ENCODE measurements at places on chromosomes 1 and 21.

GRCh38 chr1:235588156-235588555, 61.4 kb downstream of the GNG4 start:
- ATAC-seq = no peak

GRCh38 chr1:83097715-83098114, 901.2 kb downstream of the TTLL7 start:
- ATAC-seq = no peak

DNA sequence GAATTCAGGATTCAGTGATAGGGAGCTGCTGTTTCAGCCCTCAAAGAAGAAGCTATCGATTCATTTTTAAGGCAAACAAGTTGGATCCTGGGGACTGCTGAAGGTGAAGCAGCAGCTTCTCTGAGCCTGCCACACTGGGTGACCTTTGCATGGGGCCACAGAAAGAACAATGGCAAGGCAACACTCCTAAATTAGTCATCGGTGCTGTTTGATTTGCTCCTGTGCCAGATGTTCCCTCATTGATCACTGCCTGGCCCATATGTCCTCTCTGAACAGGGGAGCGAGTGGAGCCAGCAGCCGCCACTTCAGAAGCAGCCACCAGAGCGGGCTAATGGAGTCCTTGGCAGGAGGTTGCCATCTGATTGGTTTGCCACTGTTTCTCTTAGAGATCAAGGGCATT, 391.5 kb downstream of the NTNG1 start:
- no peak for ATAC-seq

DNA sequence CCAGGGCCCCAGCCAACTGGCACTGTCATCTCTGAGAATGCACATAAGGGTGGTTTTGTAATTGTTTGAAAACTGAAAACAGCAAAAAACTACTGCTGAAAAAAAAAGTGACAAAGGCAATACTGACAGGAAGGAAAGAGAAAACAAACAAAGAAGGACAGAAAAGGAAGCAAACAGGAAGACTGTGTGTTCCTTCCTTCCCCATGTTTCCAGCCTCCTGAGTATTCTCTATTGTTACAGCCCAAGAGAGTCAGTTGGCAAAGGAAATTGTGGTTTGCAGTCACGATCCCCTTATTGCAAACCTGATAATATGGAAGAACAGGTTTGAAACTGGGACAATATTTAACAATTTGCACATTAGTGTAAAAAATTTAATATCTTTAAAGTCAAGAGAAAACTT, 1177.6 kb downstream of the PLA2G4A start:
- ATAC-seq = no peak

DNA sequence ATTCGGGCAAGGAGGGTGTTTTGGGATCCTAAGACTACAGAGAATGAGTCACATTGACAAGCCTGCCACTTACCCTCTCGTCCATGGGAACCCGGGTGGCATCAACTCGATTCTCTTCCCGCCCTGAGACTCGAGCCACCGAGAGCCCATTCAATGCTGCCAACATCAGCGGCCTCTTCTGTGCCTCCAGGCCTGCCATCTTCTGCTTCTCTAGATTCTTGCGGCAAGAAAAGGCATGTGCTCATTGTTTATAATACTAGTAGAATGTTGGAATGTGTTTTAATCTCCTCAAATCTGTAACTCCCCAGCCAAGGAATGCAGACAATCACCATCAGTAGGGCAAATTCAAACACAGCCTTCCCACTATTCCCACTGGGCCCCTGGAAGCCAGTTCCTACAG, 96.9 kb downstream of the SMYD2 start:
- ATAC-seq = peak; percentile 71

DNA sequence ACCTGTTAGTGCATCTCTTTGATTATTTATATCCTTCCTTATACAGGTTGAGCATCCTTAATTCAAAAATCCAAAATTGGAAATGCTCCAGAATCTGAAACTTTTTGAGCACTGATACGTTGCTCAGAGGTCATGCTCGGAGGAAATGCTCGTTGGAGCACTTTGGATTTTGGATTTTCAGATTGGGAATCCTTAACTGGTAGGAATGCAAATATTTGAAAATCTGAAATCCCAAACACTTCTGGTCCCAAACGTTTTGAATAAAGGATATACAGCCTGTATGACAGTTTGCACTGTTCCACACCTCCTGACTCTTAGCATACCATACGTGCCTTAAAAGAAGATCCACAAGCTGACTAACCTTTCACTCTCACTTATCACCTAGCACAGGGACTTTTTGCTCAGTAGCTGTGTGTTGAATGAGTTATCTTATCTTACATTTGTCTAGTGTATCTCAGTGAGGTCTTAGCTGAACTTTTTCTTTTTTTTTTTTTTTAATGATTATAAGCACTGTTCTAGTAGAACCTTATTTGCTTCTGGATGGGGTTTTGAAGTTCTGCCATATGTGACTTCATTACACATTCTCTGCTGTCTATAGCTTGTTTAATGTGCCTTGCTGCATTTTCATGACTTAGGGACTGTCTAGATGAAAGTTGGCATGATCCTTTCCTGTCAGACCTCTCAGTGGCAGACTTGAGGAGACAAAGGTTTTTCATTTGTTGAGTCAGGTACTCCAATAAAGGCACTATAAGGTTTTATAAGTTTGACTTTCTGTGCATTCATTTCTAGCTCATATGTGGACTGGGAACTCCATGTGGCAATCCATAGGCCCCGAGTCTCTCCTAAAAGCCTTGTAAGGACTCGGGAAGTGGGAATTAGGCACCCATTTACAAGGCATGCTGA, 21.6 kb downstream of the PTGFRN start:
- ATAC-seq = no peak

- no peak for ATAC-seq
These were observed 39.5 kb downstream of the COQ8A start for GRCh38 chr1:226979517-226980121.

DNA sequence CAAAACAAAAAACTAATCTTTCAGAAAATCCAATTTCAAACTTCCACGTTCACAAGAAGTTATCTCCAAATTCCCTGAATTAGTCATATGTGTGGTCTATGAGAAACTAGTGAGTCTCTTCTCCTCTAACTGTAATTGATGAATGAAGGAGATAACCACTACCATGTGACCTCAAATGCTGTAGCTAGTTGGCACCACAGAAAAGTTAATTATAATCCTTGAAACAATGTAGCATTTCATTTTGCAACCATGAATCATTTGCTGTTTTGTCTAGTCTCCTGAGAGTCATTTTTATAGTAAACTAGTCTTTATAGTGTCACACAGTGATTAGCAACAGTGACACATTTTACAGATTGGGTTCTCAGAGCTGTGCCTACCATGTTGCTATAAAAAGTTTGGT, 287.5 kb downstream of the LRRIQ3 start:
- ATAC-seq = no peak

GRCh38 chr1:157113631-157114030, 14.0 kb upstream of the ETV3L start:
- no peak for ATAC-seq

DNA sequence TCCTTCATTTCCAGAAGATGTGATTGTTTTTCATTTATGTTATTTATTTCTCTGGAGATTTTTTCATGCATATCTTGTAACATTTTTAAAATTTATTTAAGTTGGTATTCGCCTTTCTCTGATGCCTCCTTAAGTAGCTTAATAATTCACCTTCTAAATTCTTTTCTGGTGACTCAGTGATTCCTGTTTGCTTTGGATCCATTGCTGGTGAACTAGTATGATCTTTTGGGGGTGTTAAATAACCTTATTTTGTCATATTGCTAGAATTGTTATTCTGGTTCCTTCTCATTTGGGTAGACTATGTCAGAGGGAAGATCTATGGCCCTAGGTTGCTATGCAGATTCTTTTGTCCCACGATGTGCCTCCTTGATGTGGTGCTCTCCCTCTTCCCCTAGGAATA, 1347.2 kb upstream of the B3GALT2 start:
- ATAC-seq = no peak

DNA sequence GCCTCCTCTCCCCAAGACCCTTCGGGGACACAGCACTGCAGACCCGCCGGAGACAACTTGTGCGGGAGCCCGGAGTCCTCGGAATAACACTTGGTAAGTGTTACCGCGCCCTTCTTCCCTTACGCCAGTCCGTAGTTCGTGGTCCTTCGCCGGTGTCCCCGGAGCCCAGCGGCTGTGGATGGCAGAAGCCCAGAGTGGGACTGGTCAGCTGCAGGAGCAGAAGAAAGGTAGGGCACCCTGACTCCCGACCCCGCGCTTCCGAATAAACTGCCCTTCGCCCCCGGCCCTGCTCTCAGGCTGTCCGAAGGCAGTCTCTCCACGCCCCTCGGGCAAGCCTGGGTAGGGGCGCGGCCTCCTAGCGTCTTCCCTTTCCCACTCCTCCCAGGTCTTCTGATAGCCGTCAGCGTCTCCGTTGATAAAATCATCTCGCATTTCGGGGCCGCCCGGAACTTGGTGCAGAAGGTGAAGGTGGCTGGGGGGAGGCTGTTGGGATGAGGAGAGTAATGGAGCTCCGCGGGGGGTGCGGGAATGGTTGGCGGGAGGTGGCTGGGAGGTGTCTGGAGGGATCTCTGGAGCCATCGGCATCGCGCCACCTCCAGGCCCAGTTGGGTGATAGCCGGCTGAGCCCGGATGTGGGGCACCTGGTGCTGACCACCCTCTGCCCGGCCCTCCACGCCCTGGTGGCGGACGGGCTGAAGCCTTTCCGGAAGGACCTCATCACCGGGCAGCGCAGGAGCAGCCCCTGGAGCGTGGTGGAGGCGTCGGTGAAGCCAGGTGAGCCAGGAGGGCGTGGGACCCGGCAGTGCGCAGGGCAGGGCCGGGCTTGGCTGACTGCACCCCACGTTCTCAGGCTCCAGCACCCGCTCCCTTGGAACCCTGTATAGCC, 4.3 kb downstream of the RUSC1 start:
- peak; percentile 19 for ATAC-seq

DNA sequence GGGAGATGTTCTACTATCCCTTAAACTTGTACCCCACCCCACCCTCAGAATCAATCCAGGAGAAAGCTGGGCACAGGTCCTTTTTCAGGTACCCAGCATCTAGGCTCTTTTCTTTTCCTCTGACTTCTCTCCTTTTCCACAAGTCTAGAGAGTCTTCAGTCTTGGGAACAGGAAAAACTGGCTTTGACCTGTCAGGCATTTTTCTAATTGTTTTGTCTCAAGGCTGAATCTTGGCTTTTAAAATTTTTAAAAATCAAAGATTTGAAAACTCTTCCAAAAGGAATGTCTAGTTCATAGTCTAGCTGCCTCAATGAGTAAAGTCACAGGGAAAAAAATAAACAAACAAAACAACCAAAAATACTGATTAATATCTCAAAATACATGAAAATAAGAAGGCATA, 161.5 kb downstream of the HFM1 start:
- ATAC-seq = no peak

DNA sequence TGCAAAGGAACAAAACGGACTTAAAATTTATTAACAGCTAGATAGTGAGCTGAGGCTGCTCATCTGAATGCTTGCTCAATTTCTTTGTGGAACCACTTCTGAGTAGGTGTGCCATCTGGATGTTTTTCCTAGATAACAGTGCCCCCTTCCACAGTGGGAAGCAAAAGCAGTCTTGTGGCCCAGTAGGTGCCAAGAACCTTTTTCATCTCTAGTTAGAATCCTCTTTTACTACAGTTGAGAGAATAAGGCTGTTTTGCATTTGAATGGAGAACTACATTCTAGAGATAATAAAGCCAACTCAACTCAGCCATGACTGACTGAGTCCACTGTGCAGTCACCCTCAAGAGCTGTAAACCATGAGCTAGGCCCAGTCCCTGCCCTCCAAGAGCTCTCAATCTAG, 13.3 kb downstream of the F3 start:
- no peak for ATAC-seq

- no peak for ATAC-seq
These were observed 78.2 kb upstream of the ARHGAP29 start for GRCh38 chr1:94315552-94316116.

DNA sequence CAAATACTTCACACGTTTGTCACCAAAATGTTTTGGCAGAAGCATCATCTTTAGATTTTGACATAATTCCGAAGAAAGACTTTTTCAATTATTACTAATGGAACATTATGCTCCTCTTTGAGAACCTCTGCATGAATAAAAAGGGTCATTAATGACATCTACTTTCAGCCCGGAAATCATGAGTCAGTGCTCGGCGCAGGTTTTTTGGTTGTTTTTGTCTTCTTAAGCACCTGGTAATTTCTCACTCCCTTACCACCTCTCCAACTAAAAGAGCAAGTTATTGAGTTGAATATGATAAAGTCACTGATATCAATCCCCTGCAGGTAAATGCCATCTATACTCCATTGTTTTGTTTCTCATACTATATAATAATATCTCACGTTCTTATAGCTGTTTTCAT, 113.0 kb upstream of the PBX1 start:
- no peak for ATAC-seq

GRCh38 chr1:118698911-118699310, 289.2 kb downstream of the TBX15 start:
- no peak for ATAC-seq

DNA sequence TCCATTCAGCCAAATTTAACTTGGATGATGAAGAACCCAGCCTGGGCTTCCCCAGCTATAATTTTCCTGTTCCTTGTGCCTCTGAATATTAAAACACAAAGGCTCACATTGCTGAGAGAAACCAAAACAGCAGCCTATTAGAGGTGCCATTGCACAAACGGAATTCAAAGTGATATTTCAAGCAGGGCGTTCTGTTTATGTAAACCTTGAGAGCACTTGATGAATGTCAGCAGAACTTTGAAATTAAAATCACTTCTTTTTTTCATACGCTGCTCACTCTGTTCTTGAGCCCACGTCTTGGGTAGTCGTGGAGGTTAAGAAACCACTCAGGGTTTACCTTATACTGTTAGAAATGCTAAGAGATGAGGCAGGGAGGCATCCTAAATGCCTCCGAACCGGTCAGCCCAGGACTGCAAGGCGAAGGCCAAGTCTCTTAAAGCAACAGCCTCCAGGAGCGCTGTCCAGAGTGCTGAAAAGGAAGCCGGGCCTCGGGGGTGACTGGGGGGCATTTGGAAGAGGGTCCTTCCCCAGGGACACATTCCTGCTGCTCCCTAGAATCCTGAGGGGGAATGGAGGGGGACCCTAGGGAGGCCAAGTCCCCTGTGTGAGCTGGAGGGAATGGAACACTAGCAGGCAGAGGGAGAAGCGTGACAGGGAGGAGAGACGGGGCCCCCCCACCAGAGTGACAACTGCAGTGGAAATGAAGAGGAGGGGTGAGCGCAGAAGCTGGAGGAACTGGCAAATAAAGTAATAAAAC, 154.8 kb upstream of the VAMP3 start:
- ATAC-seq = peak; percentile 62

- no peak for ATAC-seq
These were observed 20.2 kb upstream of the SLC19A1 start for GRCh38 chr21:45562402-45562801.

DNA sequence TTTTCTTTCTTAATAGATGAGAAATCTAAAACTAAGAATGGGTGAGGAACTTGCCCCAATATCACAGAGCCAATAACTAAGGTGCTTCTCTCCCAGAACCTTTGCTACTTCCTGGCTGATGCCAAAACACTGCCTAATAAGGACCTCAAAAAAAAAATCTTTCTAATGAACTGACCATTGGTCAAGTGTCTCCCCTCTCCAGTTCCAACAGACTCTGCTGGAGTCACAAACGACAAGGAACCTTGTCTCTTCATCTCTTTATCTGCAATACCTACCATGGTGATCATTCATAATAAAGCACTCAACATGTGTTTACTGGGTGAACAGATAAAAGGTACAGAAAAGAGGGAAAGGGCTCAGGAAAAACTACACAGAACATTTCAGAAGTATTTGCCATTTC, 197.4 kb downstream of the LTN1 start:
- no peak for ATAC-seq

- peak; percentile 82 for ATAC-seq
These were observed 72.5 kb downstream of the NDUFS5 start for GRCh38 chr1:39098546-39099250.

Measured in SK-N-SH treated with all-trans-retinoic acid at 6 μM for 48 hours (cell line).